ENCODE measurements at places on chromosomes 7 and 10. TPM values are rescaled to one million over a fixed set of nuclear protein-coding genes. Genes with fewer than 3 reads are reported as not detected.

DNA sequence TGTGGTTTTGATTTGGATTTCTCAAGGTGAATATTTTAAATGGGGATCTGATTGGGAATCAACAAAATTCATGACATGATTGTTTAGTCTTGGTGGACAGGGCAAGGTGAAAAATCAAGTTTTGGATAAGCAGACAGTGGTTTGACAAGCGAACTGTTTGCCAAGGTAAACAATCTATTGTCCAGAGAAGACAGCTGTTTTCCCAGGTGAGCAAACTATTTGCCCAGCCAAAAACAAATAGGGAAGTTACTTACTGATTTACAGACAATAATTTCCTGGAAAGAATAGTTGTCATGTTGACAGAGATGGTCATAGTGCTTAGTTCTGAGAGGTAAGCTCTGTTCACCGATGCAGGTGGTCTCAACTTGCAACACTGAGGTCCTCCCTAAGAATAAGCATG is 94.0 kb upstream of the STEAP1B start:
- DNase-seq = no peak

DNA sequence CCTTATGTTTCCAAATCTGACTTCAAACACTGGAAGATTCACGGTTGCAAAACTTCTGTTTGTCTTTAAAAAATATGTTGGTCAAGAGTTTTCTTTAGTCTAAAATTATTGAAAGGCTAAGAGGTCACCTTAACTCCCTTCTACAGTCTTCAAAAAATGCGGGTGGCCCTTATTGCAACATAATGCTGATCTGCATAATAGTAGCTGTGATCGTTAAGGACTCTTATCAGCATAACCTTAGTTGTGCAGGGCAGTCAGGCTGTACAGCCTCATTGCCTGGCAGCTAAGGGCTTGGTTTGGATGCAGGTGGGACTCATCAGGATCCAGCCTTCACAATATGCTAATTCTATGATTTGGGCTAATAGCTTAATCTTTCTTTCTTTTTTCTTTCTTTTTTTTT is 15.0 kb downstream of the KIAA1217 start:
- no peak for DNase-seq

GRCh38 chr10:86265895-86266259 is 100.7 kb downstream of the GRID1 start:
- no peak for DNase-seq

DNA sequence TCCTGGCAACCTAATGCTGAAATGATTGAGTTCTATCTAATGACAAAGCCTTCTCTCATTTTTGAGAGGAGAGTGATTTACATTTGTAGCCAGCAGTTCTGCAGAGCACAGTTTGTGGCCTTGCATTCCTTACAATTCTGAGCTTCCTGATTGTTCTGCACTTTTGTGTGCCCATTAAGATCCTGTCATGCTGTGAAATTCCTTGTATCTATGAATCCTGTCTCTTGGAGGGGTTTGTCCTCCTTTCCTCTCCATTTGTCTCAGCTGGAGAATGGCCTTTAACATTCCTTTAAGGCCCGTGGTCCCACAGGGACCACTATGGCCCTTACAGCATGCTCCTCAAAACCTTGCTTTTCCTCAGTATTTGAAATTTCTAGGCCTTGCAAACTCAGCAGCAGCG is 10.4 kb downstream of the KLHL7 start:
- DNase-seq = peak; percentile 82

GRCh38 chr10:92572362-92573090 is 1.4 kb downstream of the IDE start:
- no peak for DNase-seq

DNA sequence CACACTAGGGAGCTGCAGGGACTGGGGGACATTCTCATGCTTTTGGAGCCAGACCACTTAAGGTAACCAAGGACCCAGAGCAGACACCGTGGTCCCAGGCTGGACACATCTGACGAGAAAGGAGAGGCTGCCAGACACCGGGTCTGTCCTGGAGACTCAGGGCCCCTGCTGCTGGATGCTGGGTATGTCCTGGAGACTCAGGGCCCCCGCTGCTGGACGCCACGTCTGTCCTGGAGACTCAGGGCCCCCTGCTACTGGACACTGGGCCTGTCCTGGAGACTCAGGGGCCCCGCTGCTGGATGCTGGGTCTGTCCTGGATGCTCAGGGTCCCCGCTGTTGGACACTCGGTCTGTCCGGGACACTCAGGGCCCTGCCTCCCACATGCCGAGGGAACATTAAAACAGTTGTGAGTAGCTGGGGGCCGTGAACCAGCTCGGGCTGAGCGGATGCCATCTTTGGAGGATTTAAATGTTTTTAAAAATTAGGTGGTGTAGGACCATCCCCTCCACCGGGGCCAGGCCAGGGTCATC is 249.7 kb downstream of the DNAJB6 start:
- DNase-seq = no peak

DNA sequence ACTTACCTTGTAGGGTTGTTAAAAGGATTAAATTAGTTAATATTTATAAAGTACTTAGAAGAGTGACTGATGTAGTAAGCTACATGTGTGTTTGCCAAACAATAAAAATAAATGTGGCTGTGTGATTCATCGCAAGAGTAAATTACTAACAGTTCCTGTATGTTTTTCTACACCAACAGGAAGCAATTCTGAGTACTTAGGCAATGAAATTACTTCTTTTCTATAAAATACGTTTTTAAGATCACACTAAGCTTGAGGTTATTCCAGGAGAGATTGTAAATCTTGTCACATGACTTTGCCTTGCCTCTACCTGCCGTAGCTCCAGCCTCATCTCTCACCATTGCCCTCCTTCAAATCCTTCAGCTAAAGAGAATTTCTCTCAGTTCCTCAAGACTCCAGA is 18.1 kb upstream of the GSTK1 start:
- no peak for DNase-seq

DNA sequence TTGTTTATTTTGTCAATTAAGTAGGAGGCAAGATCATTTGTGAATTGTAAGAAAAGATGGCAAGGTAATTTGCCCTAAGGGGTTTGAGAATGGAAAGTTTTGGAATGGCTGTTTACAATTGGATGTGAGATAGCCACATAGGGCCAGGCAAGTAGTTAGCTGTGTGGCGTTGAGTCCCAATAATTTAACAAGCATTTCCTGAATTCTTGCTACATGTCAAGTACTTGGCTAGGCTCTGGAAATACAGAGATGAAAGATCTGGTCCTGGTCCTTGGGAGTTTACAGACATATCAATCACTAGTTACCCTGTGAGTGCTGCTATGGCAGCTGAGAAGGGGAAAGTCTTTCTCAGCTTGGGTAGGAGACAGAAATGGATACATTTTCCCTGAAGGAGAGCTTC is 401.6 kb downstream of the SUGCT start:
- DNase-seq = no peak

DNA sequence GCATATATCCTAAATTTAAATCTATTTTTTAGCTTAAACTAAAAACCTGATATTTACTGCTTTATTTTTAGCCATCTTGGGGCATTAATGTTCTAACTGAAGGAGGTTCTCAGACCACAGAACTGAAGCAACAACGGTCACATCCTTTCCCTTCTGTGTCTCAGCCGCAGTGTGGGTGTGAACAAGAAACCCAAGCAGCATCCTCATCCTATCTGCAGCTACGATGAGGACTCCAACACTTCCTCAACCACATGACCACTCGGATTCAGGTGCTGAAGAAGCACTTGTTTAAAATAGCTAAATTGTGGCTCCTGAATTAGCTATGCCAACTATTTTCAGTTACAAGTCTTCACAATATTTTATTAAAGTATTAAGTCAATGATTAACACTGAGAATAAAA is 5.3 kb downstream of the ESYT2 start:
- DNase-seq = no peak

GRCh38 chr10:60952846-60953220 is 8.8 kb upstream of the RHOBTB1 start:
- no peak for DNase-seq

- DNase-seq = no peak
These were observed 136.5 kb upstream of the UNC5B start for GRCh38 chr10:71075759-71076472.

- DNase-seq = peak; percentile 85
These were observed 44.9 kb downstream of the BAMBI start for GRCh38 chr10:28722065-28722803.

DNA sequence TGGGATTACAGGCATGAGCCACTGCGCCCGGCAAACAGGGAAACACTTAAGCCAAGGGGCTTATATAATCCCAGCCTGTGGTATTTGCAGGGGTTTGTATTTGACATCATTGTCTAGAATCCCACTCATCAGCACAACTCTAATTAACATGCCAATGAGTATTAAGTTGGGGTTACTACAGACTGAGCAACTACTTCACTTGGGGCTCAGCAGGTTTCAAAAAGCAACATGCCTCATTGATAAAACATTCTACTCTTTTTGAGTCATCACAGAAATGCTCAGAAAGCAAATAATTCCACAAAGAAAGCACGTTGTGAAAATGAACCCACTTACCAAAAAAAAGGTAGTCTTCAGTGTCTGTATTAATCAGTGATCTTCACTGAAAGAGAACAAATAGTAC is 236.9 kb upstream of the CELF2 start:
- no peak for DNase-seq

- no peak for DNase-seq
These were observed 7.2 kb downstream of the CPA2 start for GRCh38 chr7:130273933-130274255.

DNA sequence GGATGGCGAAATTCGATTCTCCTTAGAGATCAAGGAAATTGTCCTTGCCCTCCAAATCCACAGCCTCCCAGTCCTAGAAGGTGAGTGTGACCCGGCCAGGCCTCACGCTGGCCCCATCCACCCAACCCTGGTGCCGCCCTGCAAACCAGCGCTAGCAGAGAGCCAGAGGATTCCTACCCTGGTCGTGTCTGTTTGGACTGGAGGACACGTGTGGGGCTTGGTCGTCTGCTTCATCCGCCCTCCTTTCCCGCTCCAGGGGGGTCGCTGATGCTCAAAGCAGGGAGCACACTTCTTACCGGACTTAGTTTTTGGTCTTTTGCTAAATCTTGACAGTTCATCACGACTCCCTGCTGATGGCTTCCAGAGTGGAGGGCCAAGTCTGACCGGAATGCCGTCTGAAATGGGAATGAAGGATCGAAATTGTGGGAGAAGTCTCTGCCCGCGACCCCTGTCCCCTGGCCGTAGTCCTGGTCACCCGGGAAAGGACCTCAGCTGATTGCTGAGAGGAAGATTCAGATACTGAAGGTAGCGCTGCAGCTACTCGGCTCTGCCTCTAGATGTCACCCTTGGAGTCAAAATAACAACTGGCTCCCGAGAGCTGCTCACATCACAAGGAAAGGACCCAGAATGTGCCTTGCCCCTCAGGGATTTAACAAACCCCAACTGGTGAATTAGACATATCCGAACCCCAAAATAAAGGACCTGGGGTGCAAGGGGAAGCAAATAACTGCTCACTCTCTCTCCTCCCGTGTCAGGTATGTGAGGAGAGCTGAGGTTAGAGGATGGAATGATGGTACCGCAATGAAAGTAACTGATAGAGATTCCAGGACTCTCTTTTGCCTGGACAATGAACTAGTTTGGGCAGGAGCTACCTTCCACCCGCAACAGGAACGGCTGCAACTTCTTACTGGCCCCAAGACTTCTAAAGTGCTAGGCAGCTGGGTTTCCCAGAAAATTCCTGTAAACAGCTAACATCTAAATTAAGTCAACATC is 23.5 kb upstream of the ORC5 start:
- peak; percentile 72 for DNase-seq

GRCh38 chr7:72441791-72442190 is 29.7 kb upstream of the CALN1 start:
- DNase-seq = no peak

- DNase-seq = no peak
These were observed 3.4 kb downstream of the H2BK1 start for GRCh38 chr7:151206914-151207313.

- peak; percentile 80 for DNase-seq
These were observed 368.4 kb upstream of the ZMIZ1 start for GRCh38 chr10:78700413-78700812.

DNA sequence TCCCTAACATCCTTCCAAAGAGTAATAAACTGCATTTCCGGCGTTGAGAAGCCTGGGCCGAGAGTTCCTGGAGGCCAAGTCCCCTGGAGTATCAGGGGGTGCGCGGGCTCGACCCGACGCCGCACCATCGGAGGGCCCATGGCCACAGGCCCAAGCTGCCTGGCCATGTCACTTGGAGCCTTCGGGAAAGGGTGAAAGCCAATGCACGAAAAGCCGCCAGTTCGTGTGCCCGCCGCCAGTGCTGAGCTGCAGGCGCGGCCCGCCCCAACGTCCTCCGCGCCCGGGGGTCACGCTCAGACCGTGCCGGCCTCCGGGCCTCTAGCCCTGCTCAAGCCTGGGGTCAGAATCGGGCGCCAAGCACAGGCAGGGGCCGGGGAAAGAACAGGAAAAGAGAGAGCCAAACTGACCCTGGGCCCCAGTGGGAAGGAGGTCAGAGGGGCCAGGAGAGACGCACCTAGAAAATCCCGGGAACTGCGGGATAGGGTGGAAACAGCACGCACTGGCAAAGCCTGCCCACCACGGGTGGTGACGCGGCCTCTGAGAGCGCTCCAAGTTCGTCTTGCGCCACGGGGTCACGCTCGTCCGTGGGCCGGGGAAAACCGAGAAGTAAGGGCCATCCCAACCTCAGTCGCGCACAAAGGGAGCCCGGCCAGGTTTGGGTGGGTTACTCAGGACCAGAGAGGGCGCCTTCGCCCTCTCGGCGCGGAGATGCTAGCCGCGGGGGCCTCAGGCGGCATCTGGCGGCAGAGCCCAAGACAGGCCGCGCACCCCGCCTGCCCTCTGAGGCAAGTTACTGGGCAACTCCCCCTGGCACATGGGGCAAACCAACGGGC is 4.2 kb upstream of the EBF3 start:
- no peak for DNase-seq

DNA sequence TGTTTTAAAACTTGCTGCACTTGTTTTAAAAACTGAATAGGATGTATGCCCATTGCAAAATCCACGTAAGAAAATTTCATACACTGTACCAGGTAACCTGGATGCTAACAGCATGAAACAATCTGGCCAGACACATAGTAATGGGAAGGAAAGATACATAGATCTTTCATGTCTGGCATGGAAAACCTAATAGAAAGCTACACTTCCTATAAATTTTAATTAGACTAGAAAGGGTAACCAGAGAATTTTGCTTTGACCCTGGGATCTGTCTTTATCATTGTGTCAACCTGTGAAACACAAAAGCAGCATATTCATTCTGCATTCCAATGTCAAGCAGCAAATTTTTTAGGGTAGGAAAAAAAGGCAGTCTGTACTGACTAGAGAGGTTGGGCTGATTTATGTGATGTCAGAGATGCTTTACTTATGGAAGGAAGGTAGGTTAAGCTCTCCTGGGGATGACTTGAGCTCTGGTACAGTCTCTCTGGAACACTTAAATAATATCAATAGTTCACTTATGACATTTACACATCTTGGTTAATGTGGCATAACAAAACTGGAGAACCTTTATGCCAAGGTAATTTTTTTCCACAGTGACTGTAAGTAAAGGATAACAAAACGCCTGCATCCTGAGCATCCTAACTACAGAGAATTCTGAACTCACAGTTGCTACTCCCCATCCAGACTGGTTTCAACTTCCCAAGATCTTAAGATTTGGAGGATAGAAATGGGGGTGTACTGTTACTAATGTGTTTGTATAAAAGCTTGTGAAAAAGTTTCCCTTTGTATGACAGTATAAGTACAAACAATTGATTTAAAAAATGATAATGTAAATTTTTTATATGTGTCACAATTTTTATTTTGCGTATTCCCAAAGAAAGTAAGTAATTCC is 44.7 kb downstream of the DOCK4 start:
- no peak for DNase-seq

Gene IGF2BP3
- not detected for polyA plus RNA-seq

Gene ADAMTS14
- 1.7 TPM for polyA plus RNA-seq

Gene AKR1E2
- polyA plus RNA-seq = 0.88 TPM

Gene AFAP1L2
- polyA plus RNA-seq = 7.5 TPM

Gene NXPH1
- 5.5 TPM for polyA plus RNA-seq

Gene DENND2A
- polyA plus RNA-seq = 49.3 TPM

Gene SFTPA1
- not detected for polyA plus RNA-seq
